ENCODE measurements at places on chromosomes 1 and 21. TPM values are rescaled to one million over a fixed set of nuclear protein-coding genes. Genes with fewer than 3 reads are reported as not detected.

GRCh38 chr1:68217060-68217554 lies 15.2 kb downstream of the WLS start:
- DNase-seq = no peak

DNA sequence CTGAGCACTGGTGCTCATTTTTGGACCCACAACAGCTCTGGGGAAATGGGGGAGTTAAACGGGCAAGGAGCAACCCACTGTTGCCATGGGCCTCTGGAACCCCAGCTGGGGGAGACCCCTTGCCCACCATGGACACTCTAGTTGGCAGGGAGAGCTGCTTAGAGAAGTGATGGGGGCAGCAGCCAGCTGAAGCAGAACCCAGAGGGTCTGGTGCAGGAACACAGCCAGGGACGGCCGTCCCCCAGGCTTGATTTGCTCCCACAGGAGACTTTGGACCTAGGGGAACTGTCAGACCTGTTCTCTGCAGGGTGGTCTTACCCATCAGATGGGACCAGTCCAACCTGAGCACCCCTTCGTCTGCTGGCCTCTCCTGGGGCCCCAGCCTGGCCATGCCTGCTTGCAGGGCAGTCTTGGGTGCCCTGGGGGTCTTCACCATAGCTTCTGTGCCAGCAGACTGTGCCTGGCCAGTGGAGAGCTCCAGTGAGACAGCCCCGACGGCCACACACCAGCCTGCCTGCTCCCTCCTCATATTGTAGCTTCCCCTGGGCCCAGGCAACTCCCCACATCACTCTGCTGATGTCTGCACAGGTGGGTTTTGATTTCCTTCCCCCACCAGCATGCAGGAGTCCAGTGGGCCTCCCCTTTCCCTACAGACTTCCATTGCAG lies 11.3 kb downstream of the SPATC1L start:
- no peak for DNase-seq

DNA sequence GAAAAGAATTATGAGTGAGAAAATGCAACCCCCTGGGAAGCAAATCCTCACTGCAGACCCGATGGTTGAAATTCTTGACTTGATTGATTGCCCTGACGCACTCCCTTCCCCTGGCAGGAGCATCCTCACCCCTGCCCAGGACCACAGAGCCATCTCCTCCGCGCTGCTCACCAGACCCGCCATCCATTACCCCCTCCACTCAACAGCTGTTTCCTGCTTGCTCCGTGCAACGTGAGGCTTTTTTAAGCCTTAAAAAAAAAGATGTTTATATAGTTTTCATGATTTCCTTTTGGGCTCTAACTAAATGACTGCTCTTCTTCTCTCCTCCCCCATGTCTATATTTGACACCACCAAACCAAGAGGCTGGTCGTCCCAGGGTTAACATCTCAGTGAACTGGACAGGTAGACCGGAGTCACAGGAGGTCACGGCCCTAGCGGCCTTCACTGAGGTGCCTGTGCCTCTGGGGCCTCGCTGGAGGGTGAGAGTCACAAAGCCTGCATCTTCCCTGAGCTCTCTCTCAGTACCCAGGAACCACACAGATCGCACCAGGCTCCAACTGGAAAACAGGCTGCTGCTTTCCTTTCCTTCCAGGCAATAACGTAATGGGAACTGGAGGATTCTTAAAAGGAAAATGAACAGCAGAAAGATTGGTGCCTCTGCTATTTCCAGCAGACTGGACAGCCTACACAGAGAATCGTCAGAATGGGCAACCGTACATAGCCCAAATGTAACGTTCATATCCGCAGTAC lies 49.8 kb downstream of the ZBTB18 start:
- no peak for DNase-seq

- peak; percentile 68 for DNase-seq
These were observed 19.1 kb upstream of the NCF2 start for GRCh38 chr1:183609313-183609712.

The AGMAT gene
- total RNA-seq = not detected

DNA sequence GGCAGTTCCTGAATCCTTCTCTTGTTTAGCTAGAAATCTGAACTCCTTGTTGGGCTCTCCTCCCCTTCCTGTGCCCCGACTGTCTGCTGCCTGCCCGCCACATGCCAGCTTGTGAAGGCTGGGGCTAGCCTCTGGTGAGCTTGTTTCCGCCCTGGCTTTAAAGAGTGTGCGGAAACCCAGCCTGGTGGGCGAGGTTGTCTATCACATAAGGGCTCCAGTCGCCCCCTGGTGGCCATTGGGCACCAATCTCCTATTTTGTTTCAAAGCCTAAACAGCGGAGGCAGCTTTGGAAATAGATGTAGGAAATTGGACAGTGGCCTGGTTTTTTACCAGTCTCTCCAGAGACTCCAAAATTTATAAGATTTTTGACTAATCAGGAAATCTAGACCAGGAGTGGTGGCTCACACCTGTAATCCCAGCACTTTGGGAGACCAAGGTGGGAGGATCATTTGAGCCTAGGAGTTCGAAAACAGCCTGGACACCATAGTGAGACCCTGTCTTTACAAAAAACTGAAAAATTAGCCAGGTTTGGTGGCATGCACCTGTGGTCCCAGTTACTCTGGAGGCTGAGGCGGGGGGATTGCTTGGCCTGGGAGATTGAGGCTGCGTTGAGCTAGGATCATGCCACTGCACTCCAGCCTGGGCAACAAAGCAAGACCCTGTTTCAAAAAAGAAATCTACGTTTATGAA lies 9.8 kb downstream of the ATP8B2 start:
- peak; percentile 99 for DNase-seq

DNA sequence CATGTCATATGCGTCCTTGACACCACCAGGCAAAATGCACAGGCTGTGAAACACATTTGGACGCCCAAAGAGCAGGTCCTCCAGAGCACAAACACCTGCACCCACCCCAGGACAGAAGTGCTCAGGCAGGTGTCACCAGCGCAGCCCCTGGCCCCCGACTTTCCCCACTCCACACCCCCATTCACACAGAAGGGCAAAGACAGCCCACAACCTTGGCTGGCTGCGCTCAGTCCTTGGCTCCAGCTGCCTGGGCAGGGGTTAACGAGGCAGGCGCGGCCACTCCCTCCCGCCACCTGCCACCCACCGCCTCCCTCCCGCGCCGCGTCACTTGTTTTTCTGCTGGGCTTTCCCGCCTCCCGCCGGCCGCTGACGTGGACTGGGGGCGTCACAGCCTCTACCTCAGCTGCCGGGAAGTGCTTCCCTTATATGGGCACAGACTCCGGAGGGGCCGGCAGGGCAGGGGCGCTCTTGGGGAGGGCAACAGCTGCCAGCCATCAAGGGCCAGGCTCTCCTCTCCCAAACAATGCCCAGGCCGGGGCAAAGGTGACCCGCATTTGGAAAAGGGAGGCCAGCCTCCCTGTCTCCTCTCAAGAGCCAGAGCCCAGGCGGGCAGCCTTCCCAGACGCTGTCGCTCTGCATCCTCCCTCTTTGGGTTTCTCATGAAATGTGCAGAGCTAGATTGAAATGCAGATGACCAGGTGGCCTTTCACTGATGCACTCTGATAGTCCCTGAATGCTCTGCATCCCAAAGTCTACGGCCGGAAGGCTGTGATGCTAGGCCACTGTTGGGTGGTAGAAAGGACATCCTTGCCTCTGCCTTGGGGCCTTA lies 14.8 kb upstream of the BTG2 start:
- no peak for DNase-seq

- DNase-seq = no peak
These were observed 59.5 kb downstream of the KLHDC7A start for GRCh38 chr1:18540136-18540765.

DNA sequence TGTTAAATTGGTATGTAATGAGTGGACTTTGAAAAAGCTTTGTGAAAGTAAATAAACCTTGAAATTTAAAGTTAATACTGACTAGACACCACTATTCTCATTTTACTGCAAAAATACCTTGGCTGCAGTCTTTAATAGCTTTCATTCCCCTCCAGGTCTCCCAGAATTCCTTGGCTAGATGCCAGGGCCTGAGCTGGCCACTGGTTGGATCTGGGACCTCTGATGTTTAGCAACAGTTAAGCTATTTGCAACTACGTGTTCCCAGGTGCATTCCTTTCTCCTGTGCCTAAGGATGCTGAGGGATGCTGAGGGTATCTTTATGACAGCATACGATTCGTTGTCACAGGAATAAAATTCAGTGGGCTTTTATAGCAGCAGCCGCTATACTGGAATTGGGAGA lies 938.7 kb downstream of the TTLL7 start:
- no peak for DNase-seq

DNA sequence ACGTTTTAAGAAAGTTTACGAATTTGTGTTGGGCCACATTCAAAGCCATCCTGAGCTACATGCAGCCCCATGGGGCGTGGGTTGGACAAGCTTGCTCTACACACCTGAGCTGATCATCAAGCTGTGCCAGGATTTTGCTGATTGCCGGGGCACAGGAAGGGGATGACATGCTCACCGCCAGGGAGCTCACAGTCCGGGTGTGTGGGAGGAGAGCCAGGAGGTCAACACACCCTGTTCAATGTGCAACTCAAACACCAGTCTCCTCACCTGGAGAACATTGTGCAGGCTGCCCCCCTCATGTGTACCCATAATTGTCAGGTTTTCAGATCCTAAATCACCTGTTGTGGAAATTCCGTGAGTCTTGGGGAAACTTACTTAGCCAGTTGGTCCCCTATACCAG lies 969 bp downstream of the CYP4A11 start:
- DNase-seq = no peak

GRCh38 chr1:191453487-191453886 lies 704.8 kb upstream of the RGS18 start:
- DNase-seq = no peak

- DNase-seq = no peak
These were observed 26.0 kb downstream of the RGS1 start for GRCh38 chr1:192601567-192601966.

DNA sequence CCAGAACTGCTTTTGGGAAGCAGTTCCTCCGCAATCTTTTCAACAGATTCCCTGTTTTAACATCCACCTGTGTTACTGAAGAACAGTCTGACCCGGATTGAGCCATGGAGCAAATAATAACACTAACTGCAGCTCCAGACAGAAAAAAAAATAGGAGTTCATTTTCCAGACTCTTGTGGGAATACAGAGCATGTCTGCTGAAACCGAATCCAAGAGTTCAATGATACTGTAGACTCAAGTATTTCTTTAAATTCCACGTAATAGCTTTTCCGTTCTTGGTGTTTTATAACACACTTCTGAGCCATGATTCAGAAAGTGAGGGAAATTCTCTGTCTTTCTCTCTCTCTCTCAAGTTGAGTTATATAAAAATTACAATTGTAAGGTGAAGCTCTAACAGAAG lies 60.6 kb downstream of the DDAH1 start:
- no peak for DNase-seq

DNA sequence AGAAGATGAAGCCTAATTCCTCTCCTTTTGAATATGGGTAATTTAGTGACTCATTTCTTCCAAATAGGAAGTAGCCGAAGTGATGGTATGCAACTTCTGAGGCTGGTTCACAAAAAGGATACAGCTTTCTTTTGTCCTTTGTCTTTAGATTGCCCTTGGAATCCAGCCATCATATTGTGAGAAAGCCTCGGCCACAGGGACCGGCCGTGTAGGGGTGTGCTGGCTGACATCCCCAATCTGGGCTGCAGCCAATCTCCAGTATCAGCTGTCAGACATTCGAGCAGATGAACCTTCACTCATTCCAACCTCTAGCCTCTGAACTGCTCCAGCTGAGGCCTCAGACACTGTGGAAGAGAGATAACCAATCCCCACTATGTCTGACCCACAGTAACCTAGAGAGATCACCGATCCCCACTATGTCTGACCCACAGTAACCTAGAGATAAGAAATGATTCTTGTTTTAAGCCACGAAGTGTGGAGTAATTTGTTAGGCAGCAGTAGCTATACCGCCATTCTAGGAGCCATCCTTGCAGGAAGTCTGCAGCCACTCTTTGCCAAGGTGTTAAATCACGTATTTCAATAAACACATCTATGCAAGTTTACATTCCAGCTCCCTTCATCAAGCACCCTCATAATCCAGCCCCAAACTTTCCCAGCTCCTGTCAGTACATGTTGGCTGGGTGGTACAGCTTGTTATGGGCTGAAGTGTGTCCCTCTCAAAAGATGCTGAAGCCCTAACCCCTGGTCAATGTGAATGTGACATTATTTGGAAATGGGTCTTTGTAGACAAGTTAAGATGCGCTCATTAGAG lies 2.9 kb upstream of the DIP2A start:
- no peak for DNase-seq

The HSPA13 gene
- total RNA-seq = 51.0 TPM

The TRAF3IP3 gene
- 0.61 TPM for total RNA-seq

- DNase-seq = no peak
These were observed 10.1 kb downstream of the FAM131C start for GRCh38 chr1:16063226-16063829.

The DDX20 gene
- 23.0 TPM for total RNA-seq

The TNNT2 gene
- total RNA-seq = not detected

The SRGAP2 gene
- total RNA-seq = 38.9 TPM

Data from SK-MEL-5 (cell line).